GM23248 (cell line): ENCODE measurements at places on chromosomes 1 and 21. TPM values are rescaled to one million over a fixed set of nuclear protein-coding genes. Genes with fewer than 3 reads are reported as not detected.
A peak's percentile ranks its signal among the peaks of the same experiment; 100 is the strongest.

DNA sequence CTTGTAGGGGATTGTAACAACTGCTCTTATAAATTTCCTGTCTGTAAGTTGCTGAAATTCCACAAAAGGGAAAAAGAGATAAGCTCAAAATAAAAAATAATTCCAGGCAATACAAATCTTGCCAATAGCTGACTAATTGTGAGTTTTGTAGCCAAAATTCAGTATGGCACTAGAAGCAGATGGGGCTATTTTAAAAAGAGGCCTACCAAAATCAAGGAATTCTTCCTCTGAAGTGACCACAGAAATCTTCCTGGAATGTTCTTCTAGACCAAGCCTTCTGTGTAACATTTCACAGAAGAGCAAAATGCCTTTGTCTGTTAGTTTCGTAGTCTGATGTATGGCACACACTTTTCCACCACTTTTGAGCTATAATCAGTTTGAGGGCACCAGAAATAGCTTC is 127.6 kb downstream of the CYYR1 start:
- H3K27me3 ChIP-seq: no peaks in the 10 kb centered on the region
- H3K4me1 ChIP-seq: peaks cover 60% of the 10 kb centered on the region
- peak overlapping the region; percentile 48; the same call in 1 of the 2 replicates for H3K27ac ChIP-seq
- no peak overlapping the region; the same call in 1 of the 2 replicates for H3K4me3 ChIP-seq

The TMEM53 gene
- 10.1 and 12.7 TPM in 2 replicates for polyA plus RNA-seq

DNA sequence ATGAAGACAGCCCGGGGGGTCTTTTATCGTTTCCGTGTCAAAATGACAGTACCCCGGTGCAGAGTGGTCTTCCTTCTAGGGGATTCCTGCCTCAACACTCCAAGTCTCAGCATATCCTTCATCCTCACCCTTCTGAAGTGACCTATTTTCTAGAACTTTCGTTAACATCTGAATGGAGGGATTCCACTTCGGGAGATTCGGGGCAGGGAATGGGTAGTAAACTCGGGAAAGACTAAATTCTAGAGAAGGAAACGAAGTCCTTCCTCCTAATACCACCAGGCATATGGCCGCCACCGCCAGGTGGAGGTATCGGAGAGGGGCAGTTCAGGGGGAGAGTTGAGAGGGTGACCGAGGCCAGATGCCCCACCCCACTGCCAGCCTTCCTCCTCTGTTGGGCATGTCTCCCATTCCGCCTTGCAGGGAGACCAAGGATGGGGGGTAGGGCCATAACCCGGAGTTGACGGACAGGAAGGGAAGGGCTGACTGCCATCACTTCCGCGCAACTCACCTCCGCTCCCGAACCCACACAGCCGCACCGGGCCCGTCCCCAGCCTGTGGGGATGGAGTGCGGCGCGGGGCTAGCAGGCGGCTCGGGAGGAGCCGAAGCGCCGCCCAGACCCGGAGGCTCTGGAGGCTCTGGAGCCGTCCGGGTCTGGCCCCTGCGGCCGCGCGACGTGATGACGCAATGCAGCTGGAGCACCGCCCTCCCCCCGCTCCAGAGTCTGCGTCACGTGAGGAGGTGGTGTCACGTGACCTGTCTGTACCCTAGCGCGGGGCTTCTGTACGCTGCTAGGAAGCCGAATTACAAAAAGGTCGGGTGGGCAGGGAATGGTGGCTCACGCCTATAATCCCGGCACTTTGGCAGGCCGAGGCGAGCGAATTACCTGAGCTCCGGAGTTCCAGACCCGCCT is at the start of gene KLHL12:
TSS of gene KLHL12 (minus strand) at position 654 of the 911 bp plus-strand sequence. CDS start 2,072 bp downstream, outside the sequence.
- peak within 1 kb of the TSS; percentile 95 for H3K4me3 ChIP-seq
- DNase-seq: peak; percentile 99
- peak within 1 kb of the TSS; percentile 82 for H3K27ac ChIP-seq
- peaks cover 13% of the 10 kb centered on the region for H3K36me3 ChIP-seq

The RPL5 gene
- polyA plus RNA-seq: 733 and 750 TPM in 2 replicates

DNA sequence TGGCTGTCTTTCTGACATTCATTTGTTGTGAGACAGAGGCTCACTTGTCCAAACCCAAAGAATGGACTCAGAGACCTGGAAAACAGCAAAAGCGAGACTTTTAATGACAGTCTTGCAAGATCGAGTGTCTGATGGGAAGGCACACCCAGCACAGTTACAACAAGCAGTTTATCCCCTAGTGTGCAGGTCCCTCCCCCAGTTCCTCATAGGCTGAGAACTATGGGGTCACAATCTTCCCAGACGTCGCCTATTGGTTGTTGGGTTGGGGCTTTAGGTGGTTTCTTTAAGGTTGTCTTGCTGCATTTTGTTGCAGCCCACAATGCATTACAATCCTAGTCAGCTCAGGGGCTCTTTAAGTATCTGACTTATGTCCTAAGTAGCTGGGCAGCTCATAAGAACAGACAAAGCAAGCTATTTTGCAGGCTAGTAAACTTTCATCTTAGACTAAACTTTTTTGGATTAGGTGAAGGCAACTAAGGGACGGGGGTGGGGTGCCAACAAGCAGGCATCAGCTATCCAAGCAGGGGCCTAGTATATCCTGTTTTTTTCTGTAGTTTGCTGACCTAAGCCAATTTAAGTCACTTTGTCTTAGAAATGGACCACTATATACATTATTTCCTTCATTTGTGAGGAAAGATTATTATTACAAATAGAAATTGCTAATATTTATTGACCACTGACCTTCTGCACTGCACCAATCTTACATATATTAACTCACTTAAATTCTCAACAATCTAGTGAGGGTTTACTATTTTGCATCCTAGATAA is 151.8 kb downstream of the SETD4 start:
- H3K4me3 ChIP-seq: no peak overlapping the region
- DNase-seq: no peak
- H3K4me1 ChIP-seq: peaks cover 23% of the 10 kb centered on the region
- no peaks in the 10 kb centered on the region for H3K27me3 ChIP-seq
- H3K27ac ChIP-seq: no peak overlapping the region

The CMPK1 gene
- 141 and 144 TPM in 2 replicates for polyA plus RNA-seq

The UBE2U gene
- polyA plus RNA-seq: not detected in 2 replicates

- no peak overlapping the region for H3K4me3 ChIP-seq
- H3K4me1 ChIP-seq: peaks cover 11% of the 10 kb centered on the region; the same call in 1 of the 2 replicates
- H3K27me3 ChIP-seq: peaks cover 28% of the 10 kb centered on the region; the same call in 1 of the 2 replicates
Observed at GRCh38 chr1:229095325-229095724, 175.6 kb upstream of the RAB4A start.

DNA sequence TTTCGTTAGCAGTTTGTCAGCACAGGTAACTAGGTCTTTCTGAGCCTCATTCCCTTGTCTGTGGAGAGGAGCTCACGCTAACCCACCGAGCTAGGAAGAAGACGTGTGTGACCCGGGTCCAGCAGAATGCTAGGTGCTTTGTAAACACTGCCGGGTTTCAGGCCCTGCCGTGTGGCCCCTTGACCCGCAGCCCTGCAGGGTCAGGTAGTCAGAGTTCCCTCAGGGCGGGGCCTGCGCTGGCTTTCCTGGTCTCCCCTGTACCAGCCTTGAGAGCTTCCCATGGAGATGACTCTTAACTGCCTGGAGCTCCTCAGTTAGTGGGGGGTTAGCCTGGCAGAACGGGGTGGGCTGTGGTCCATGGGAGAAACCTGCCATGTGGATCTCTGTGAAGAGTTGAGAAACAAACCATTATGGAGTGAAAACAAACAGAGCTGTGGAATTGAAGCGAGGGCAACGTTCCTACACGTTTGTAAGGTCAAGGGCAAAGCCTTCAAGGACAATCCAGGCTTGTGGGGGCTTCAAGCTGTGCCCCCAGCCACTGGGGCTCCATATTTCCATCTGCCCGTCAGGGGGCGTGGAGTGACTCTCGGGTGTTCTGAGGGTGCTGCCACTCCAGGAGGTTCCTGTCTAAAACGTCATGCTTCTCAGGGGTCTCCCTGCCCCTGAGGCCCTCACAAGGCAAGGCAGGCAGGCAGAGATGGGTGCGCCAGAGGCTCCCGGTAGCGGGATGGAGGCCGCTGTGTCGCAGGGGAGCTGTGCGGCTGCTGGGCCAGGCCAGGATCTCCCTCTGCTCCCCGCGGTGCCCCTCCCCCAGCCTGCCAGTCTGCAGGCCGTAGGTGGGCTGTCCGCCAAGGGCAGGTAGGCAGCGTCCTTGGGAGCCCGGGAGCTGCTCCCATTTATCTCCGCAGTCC is 23.8 kb downstream of the LHX4 start:
- H3K4me1 ChIP-seq: no peaks in the 10 kb centered on the region
- H3K27ac ChIP-seq: no peak overlapping the region
- no peak overlapping the region for H3K4me3 ChIP-seq
- no peaks in the 10 kb centered on the region for H3K36me3 ChIP-seq
- H3K27me3 ChIP-seq: no peaks in the 10 kb centered on the region

GRCh38 chr21:38688068-38688467 is 117.7 kb upstream of the ETS2 start:
- H3K27me3 ChIP-seq: peaks cover 15% of the 10 kb centered on the region
- no peaks in the 10 kb centered on the region for H3K4me1 ChIP-seq
- no peak overlapping the region for H3K4me3 ChIP-seq
- no peak for DNase-seq
- no peak overlapping the region for H3K27ac ChIP-seq
- no peaks in the 10 kb centered on the region for H3K36me3 ChIP-seq
